H4 (cell line): ENCODE measurements at places on chromosomes 1 and 21.
A peak's percentile ranks its signal among the peaks of the same experiment; 100 is the strongest.

DNA sequence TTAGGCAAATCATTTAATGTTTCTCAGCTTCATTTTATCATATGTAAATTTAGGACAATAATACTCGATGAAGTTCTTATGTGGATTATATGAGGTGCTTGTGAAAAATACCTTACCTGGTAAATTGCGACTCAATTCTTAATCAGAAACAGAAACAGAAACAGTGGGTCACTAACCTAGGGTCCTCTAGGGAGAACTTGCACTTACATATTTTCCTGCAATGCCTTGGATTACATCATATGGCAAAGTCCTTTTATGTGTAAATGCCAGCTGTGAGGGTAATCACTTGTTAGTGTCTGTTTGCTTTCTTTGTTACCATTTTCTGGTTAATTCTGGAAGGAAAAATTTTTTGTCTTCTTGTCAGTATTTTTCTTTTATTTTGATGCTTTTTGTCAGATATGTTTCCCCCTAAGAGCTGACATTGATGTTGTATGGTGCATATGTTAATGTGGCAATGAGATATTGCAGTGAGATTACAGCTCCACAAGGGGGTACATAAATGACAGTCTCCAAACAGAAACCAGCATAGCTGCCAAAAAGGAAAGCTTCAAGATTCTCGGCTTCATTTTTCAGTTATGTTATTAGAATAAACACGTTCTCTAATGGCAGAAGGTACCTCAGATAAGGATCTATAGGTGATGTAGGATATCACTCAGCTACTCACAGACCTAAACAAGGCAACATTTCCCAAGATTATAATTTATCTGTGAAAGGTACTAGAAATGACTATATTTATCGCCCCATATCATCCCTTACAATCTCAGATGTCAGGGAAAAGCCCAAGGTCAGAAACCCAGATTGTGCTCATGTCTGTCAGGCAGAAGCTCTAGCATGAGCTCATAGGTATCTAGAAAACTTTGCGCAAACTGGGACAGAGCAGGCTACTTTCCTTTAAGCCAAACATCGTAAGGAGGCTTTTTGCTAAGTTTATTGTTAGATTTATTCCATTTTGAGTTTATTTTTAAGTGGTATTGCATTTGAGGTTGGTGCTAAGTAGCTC lies 119.9 kb downstream of the FASLG start:
- DNase-seq: no peak

DNA sequence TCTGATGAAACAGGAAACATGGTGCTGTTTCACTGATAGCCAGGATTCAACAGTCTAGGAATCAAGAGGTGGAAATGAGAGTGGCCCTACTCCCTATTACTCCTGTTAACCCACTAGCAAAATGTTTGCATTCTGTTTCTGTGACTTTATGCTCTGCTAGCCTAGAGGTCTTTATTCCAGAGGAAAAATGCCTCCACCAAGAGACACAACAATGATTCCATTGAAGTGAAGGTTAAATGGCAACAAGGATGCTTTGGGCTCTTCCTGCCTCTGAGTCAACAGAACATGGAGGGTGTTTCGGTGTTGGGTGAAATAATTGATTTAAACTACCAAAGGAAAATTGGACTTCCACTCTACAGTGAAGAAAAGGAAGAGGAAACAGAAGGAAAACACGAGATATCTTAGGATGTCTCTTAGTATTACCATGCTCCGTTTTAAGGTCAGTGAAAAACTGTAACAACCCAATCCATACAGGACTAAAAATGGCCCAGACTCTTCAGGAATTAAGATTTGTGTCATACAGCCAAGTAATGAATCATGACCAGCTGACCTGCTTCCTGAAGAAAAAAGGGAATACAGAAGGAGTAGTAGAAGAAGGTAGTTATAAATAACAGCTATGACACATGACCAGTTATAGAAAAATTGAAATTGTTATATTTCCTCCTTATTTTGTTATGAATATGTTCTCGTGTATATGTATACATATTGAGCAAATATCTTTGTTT lies 1237.8 kb downstream of the NCAM2 start:
- DNase-seq: no peak

- DNase-seq: no peak
Measured at GRCh38 chr1:112826217-112826944, 111.2 kb upstream of the PPM1J start.

DNA sequence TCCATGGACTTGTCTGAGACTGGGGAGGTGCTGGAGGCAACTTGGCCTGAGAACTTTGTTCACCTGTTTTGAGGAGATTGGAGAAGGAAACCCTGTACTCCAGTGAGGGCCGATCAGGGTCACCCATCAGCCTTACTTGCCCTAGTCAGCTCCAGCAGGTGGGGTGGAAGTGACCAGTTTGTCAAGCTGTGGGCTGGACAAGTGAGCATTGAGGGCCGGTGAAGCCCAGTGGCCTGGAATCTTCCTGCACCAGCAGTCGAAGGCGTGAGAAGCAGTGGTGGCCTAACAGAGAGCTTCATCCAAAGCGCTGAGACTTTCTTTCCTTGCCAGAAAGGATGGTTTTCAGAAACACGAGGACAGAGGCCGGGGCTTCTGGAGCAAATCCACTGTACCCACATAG lies 9.6 kb downstream of the SLC37A1 start:
- no peak for DNase-seq

GRCh38 chr1:64292399-64292798 lies 89.0 kb downstream of the UBE2U start:
- DNase-seq: no peak

- DNase-seq: peak; percentile 69
Measured at GRCh38 chr1:156804572-156805243, 11.9 kb downstream of the SH2D2A start.

DNA sequence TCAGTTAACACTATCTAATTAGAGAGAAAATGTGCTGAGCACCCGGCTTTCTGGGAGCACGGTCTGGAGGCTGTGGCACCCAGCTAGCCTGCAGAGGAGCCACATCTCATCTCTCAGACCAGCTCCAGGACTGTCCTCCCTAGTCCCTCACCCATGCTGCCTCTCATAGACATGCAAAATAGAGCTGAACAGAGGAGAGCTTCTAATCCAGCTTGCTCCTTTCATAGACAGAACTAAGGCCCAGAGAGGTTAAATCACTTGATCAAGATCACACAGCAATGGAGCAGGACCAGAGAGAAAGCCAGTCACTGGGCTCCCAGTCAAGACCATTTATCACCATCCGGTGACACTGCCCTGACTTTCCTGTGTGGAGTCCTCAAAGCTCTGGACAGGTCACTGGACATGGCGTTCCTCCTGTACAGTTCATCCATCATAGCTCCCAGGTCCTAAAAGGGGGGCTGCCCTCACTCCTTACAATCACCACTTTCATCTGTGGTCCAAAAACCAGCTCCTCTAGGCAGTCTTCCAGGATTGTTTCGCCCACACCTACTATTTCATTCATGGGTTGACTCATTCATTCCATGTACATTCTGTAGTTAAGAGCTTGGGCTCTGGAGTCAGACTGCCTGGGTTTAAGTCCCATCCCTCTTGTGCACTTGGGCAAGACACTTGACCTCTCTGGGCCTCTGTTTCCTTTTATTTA lies 8.8 kb upstream of the CAMK2N1 start:
- DNase-seq: peak; percentile 33

- peak; percentile 31 for DNase-seq
Measured at GRCh38 chr1:222095606-222096475, 354.0 kb upstream of the DUSP10 start.

GRCh38 chr1:181080556-181080955 lies 7.9 kb upstream of the IER5 start:
- no peak for DNase-seq

GRCh38 chr1:99768524-99769245 lies 2.2 kb upstream of the FRRS1 start:
- no peak for DNase-seq

DNA sequence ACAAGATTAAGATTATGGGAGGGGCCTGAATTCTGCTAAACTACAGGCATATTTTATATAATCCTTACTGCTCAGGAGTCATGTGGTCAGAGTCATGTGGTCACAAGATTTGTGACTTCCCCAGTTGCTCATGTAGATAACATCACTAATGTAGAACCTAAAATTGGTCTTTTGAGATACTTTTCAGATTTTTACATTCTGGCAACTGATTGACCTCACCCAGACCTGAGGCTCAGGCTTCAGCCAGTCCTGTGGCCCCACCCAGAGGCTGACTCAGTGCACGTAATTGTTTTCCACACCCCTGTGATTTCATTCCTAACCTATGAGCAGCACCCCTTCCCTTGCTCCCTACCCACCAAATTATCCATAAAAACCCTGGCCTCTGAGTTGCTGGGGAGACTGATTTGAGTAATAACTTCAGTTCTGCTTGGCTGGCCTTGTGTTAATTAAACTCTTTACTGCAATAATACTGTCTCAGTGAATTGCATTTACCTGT lies 41.7 kb upstream of the ZNF326 start:
- peak; percentile 50 for DNase-seq

- DNase-seq: no peak
Measured at GRCh38 chr1:35499652-35500176, 57.5 kb downstream of the KIAA0319L start.

DNA sequence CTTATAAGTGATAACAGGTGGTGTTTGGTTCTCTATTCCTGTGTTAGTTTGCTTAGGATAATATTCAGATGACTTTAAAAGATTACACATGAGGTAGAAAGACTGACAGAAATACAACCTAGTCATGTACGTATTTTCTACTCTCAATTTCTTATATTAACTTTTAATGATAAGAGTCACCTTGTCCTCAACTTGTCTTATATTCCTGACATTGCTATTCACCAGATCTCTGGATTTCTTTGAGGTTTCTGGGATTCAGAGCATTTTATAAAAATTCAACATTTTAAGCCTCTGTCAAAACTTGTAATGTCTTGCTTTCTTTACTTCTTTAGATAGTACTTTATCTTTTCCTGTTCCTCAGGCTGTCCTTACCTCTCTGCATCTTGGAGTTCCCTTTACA lies 234.2 kb downstream of the TBX15 start:
- no peak for DNase-seq

GRCh38 chr1:93712741-93713140 lies 31.1 kb upstream of the BCAR3 start:
- no peak for DNase-seq

DNA sequence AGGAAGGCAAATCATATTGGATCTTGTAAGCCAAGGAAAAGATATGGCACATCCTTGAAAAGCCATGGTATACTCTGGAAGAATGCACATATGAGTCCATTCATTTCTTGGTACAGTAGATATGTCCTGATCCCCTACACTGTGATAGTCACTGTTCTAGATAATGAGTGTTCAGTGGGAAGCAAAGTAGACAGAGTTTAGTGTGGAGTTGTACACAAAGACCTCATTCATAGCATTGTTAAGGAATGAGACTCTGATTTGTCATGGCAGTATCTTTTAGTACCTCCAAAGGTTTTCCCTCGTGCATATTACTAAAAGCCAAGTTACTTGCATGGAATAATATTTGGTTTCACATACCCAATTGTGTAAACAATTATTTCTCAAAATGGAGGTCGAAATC lies 204.7 kb downstream of the NFIA start:
- DNase-seq: no peak

- no peak for DNase-seq
Measured at GRCh38 chr1:24441996-24442668, 26.5 kb downstream of the NIPAL3 start.

DNA sequence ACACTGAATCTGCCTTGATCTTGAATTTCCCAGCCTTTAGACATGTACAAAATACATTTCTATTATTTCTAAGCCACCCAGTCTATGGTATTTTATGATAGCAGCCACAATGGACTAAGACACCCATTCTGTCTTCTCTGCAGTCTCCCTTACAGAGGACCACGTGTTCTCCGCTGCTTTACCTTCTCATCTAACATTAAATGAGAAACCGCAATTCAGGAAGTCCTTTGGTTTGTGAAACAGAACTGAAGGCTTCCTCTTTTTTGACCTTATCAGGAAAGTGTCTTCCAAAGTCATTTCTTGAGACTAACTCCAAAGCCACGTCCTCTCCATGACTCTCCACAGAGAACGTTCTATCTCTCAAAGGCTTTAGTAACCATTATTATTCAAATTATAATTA lies 560.1 kb downstream of the OMA1 start:
- no peak for DNase-seq

DNA sequence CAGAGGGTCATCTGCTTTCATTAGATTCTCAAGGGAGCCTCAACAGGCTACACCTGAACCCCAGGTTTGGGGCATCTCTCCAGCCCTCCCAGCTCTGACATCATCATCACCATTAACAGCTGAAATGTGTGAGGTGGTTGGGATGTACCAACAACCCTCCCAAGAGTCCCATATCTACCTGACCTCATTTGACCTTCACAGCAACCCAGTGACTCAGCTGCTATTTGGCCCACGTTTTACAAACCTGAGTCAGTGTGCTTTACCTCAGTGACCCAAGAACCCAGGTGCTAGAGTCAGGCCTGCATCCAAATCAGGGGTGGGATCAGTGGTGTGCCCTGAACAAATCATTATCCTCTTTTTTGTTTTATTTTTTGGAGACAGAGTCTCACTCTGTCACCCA lies 53.3 kb upstream of the TINAGL1 start:
- no peak for DNase-seq

- no peak for DNase-seq
Measured at GRCh38 chr21:35681946-35682345, 378.4 kb downstream of the SETD4 start.

DNA sequence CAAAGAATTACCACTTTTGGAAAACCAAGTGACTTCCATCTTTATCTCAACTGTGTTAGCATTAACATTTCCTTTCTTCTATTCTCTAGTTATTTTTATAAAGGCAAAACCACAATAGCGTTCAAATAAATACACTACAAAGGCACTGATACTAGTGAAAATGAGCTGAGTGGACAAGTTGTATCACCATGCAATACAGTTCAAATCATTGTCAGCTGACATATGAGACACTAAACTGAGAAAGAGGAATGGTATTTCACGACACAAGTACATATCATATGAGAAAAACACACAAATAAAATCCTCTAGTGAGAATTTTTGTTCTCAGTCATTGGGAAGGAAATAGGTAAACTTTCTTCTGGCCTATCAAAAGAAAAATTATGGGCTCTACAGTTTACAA lies 26.2 kb downstream of the ENAH start:
- no peak for DNase-seq

DNA sequence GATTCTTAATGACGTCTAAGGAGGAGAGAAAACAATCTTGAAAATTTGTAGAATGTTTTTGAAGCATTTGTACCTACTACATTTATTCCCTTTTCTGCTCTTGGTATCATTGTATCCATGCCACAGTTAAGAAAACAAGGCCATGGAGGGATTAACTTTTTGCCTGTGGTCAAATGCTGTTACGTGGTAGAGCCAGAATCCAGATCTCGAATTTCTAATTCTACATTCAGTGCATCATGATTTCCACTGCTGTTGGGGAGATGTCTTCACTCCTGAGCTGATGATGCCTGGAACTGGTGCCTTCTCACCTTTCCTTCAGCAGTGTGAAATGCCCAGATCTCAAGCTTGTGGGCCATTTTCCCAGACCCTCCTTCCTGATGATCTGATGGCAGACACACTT lies 175.6 kb downstream of the HHAT start:
- DNase-seq: no peak

DNA sequence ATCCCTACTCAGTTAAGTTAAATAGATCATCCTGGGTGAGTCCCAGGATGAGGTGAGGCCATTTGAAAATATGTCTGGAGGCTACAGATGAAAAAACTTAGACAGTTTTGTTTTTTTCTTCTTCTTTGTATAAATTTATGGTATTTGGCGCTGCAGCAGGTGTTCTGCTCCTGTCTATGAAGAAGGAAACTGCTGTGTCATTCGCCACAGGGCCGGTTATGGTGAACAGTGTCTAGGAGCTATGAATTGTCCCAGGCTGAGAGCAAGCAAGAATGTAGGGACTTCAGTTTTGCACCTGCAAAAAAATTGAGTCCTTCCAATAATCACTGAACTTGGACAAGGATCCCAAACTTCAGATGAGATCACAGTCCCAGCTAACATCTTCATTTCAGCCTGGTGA lies 674.3 kb upstream of the RGS18 start:
- no peak for DNase-seq

- peak; percentile 68 for DNase-seq
Measured at GRCh38 chr1:204989266-204990058, 53.5 kb upstream of the CNTN2 start.
